Activated CD4-positive, alpha-beta T cell treated with anti-CD3 and anti-CD28 coated beads, Interleukin-2, amount 50 U/mL, for 24 hours (primary cell): ENCODE measurements at places on chromosomes 1 and 21.

- no peak for DNase-seq
Observed at GRCh38 chr1:32954168-32954567, 10.4 kb downstream of the RNF19B start.

GRCh38 chr1:11893907-11894251 is 32.3 kb downstream of the KIAA2013 start:
- peak; percentile 60 for DNase-seq

DNA sequence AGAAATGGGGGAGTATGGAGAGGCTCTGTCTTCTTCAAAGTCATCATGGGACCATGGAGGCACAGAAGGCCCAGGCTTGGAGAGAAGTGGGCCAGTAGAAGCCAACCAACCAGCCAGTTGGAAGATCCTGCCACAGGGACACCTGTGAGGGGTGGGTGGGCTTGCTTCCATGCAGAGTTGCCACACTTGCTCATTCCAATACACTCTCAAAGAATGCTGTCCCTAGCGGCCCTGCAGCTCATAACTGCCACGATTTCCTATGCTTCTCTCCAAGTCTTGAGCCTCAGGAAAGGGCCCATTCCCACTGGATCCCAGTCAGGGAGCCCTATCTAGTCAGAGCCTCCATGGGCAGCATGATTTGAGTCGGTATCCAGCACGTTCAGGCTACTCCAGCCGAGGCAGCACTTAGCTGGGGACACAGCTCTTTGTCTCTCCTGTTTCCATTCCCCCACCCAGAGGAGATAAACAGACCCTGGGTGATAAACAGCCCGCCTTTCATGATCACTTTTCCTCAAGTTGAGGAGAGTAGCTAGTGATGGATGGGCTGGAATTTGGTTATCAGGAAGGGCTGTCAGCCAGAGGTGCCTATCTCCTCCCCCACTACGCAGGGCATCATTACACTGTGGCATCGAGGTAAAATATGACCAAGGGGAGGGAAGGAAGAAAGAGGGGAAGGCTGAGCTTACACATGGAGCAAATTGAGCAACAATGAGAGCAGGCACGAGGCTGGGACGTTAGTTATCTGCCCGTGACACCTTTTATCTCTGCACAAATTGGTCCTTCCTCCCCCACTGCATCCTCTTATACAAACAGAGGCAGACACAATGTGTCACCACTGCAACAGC is 64.6 kb downstream of the ERI3 start:
- DNase-seq, result no peak

- no peak for DNase-seq
Observed at GRCh38 chr1:112982853-112983536, 27.0 kb upstream of the SLC16A1 start.

GRCh38 chr1:212557739-212558692 is 50.5 kb upstream of the ATF3 start:
- DNase-seq, result no peak

DNA sequence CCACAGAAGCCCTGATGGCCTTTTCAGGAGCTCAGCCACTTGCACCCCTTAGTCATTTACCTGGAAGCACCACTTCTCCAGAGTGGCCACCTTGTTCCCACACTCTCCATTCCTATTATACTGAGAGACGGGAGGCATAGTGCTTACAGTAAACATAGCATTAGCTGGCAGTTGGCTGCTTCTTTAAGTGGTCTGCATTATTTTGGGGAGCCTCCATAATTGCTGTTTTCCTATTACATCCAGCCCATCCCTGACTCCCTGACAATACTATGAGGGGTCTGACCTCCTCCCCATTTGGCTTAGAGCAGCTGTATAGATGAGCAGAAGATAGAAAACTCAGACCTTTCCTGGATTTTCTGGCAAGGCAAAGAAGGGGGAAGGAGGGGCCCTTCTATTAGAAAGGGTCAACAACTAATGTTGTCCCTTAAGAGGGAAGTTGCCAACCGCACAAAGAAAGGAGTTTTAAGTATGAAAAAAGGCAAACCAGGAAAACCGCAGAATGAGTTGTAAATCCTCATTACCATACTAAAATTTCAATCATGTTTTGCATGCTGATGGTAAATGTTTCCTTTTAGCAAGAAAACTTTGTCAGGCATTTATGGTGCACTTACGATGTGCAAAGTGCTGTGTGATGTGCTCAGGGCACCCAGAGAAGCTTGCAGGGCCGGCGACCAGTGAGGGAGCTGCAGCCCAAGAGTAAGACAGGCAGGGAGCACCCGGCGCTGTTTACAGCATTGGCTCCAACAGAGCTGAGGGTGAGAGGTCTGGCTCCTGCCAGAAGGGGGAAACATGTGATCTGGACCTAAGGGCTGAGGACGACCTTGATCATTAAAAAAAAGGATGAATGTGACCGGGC is 167.3 kb downstream of the ZZZ3 start:
- DNase-seq, result no peak

DNA sequence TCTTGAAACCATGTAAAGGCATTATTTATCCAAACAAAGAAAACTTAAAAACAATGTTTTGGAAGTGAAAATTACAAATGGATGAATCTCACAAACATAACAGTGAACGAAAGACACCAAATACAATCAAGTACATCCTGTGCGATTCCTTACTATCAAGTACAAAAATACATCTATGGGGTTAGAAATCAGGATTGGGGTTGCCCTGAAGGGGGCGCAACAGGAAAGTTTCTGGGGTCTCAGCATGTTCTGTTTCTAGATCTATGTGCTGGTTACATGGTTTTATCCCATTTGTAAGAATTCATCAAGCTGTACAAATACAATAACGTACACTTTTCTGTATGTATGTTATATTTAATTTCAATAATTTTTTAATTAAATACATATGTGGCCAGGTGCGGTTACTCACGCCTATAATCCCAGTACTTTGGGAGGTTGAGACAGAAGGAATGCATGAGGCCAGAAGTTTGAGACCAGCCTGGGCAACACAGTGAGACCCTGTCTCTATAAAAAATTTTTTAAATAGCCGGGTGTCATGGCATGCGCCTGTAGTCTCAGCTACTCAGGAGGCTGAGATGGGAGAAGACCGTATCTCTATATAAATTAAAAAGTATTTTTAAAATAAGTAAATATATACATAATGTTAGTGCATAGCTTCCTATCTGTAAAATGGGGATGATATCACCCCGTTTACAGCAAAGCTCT is 121.5 kb upstream of the SOD1 start:
- DNase-seq, result no peak

- no peak for DNase-seq
Observed at GRCh38 chr1:24743404-24744211, 1.6 kb upstream of the CLIC4 start.

DNA sequence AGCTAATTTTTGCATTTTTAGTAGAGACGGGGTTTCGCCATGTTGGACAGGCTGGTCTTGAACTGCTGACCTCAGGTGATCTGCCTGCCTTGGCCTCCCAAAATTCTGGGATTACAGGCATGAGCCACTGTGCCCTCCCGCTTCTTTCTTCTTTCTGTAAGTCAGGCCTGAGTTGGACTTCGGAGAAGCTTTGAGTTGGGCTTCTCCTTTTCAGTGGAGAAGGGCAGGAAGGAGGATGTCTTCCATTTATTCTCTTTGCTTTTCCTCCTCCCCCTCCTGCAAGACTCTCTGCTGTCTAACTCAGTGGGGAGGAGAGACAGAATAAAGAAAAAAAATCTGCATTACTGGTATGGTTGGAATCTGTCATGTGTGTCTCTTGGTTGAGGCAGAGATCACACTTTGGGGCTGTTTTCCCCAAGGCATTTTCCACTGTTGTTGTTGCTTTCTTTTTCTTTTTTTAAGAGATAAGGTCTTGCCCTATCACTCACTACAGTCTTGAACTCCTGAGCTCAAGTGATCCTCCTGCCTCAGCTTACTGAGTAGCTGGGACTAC is 13.2 kb upstream of the DEGS1 start:
- no peak for DNase-seq

DNA sequence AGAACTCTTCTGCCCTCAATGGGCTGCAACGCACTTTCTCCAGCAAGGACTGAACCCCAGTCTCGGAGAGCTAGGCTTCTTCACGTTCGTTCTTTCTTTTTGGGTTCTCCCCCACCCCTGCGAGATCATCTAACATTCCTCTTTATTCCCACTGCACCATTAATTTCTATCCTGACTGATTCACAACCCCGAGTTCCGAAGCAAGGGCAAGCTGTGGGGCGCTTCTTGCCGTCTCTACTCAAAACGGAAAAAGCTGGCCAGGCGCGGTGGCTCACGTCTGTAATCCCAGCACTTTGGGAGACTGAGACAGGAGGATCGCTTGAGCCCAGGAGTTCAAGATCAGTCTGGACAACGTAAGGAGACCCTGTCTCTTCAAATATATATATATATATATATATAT is 37.4 kb upstream of the BTG2 start:
- DNase-seq, result no peak

DNA sequence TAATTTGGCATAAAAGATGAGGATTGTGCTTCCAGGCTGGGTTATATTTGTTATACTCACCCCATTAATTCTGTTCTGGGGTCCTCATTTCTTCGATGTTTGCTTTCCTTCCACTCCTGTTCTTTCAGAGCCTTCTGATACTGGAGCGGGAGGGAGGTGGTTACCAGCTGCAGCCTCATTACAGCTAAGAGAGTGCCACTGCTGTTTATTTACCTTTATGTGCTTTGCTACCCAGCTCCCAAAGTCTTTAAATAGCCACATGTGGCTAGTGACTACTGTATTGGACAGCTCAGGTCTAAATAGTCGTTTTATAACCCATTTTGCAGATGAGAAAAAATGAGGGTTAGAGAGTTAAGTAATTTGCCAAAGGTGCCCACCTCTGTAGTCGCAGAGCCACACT is 25.1 kb downstream of the PLEKHM2 start:
- no peak for DNase-seq

DNA sequence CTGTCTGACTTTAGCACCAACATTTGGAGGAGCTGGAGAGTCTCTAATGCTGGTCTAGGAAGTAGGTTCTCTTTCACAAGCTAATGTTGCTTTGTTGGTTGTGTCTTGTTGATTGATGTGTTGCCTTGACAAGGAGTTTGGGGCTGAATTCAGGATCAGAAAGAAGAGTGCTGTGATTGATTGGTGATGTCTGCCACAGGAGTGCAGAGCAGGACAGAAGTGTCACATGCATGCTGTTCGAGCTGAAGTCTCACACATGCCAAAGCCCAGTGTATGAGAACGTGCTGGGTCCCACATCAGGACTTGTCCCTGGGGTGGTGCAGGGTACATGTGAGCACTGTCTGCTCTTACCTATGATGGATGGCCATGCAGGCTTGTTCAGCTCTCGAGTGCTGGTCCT is 694.4 kb downstream of the MATN1 start:
- no peak for DNase-seq

DNA sequence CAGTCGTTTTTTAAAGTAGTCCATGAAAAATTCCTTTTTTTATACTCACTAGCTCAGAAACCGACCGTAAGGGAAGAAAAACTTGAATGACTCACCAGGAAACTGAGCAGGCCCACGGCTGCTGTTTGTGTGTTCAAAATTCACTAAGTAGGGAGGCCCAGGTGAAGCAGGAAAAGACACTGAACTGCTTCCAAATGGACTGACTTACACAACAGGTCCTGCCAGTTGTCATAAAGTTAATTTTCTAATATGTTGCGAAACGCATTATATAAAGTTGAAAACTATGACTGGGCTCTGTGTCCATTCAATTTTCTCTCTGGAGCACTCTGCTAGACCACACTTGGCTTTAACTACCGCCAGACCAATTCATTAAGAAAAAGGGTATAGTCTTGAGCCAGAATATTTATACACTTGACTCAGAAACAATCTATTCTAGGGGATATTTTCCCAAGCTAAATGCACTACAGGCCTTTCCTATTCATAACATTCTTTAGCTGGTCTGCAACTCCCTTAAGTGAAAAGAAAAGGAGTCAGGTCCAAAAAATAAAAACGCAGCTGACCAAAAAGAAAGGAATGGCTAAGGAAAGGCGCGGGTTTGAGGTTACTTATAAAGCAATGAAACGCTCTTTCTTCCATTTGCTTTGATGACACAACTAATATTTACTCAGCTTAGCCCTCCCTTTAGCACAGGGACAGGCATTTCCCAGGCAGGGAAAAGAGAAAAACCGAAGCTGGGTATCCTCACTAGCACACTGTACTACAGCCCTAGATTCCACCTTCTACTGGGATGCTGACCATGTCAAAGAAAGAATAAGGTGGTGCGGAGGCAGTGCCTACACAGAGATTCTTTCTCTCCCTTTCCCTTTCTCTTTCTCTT is 306.3 kb upstream of the ESRRG start:
- DNase-seq, result no peak

DNA sequence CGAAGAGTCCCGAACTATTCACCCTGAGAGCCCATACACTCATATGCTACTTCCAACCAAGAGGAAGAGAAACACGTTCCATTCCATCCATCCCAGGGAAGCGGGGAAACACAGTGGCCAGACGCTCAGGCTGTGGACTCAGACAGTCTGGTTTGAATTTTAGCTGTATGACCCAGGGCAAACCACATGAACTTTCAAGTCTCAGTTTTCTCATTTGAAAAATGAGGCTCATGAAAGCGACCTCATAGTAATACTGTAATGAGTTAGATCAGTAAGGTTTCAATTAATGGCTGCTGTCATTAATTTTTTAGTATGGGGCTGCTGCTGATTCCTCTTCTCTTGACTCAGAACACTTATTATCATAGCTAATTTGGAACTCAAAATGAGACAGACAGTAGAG is 1.5 kb downstream of the FCRL4 start:
- no peak for DNase-seq

- no peak for DNase-seq
Observed at GRCh38 chr1:218247339-218247738, 37.8 kb upstream of the RRP15 start.
